A172 (cell line): ENCODE measurements at places on chromosomes 3 and 15. TPM values are rescaled to one million over a fixed set of nuclear protein-coding genes. Genes with fewer than 3 reads are reported as not detected.

DNA sequence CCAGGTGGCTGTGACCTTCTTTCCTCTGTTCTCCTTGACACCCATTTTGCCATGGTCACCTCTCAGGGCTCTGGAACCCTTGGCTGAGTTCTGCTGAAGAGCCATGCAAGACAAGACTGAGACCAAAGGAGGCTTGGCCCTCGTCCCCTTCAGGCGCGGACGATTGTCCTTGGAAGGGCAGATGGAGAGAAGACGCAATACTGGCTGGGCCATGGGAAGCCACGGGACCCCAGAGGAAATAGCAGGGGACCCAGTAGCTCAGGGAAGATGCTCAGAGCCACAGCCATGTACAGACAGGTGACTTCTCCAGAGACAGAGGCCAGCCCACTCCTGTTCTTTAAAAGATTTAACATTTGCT, 125.6 kb downstream of the SMAD6 start:
- no peak for DNase-seq

DNA sequence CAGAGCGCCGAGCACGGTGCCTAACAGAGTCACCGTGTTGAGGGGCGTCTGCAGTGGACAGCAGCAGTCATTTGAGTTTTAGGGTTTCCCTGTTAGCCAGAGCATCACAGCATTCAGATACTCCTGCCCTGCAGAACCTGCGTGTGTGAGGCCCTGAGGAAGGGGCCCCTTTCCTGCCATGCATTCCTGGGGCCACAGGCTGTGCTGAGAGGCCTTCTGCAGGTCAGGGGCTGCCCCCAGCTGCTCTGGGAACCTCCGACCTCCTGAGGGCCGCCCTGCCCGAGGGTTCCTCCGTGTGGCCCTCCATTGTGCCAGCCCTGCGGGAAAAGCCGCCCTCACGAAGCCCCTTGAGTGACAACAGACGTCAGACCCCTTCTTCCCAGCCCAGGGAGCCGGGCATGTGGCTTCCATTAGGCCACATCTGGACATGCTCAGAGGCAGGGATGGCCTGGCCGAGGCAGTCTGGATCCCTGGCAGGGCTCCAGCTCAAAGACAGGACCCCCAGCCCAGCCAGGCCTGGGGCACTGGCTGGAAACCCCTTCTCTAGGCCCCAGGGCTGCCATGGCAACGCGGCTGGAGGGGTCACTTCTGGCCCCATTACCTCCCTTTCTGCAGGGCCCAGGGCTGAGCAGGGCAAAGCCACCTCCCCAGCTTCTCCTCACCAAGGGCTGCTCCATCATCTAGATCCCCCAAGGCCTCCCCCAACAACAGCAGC, 25.3 kb downstream of the FBLN2 start:
- DNase-seq = no peak

DNA sequence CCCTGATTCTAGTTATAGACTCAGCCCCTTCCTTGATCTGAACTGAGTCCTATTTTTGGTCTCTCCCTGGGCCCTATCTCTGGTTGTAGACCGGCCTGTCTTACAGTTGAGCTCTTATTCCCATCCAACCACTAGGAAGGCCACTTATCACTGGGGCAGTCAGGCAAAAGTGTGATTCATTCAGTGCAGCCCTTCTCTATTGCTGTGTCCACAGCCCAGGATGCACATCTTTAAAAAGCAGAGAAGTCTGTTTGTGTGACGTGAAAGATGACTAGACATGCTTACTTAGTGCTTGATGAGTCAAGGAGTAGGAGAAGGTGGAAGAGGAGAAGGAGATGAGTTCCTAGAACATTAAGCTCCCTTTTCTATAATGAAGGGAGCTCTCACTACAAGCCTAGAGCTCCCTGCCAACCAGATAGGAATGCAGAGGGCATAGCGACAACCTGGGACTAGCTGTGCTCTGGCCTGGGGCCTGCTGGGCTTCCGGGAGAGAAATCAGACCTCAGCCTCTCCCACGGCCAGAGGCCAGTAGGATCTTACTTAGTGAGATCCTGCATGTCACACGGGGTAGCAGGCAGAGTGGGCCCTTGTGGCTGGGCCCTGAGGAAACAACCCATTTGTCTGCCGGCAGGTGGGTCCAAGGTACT, 25.7 kb downstream of the INSYN1 start:
- DNase-seq = peak; percentile 66

DNA sequence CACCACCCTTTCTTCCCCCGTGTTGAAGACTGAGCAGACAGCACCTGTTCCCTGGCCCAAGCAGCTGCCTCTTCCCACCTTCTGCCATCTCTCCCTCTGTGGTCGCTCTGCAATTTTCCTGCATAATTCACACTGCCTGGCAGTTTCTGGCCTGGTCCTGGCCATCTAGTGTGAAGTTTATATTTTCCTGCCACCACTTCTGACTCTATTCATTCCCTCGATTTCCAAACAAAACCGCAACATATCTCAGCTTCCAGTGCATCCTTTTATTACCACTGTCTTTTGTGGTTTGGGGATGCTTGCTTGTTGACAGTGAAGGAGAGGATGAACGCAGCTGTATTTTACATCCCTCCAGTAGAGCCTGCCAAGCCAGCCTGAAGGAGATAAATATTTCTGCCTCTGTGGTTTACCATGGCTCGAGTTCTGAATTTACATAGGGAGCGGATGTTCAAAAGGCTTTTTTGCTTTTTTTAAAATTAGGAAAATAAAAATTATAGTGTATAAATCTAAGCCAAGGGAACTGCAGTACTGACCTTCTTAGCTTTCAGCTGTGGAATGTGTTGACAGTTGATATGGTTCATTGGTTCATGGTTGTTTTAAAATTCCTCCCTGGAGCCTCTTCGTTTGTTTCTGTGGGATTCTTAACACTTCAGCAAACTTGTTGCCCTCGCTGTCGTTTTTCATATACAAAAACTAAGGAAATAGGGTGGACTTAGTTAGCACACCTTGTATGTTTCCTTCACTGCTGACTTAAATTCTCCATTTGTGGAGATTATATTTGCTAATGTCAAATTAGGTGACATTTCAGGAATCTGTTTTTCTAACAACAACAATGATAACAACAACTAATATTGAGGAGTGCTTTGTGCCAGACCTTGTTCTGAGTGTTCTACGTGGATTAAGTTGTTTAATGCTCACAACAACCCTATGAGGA, 250.5 kb downstream of the ADAMTSL3 start:
- peak; percentile 74 for DNase-seq

- no peak for DNase-seq
Observed at GRCh38 chr3:190694335-190695001, 168.0 kb downstream of the GMNC start.

GRCh38 chr3:28207000-28207733, 34.3 kb upstream of the CMC1 start:
- DNase-seq = no peak

- DNase-seq = no peak
Observed at GRCh38 chr3:64398006-64398405, 172.7 kb upstream of the PRICKLE2 start.

- no peak for DNase-seq
Observed at GRCh38 chr3:177453451-177453844, 256.2 kb upstream of the TBL1XR1 start.

GRCh38 chr3:37887062-37887461, 25.4 kb downstream of the CTDSPL start:
- DNase-seq = no peak

Gene LRRC49
- total RNA-seq = 14.2 and 16.4 TPM in 2 replicates

Gene B3GALNT1
- 21.9 and 24.6 TPM in 2 replicates for total RNA-seq

Gene SPTBN5
- total RNA-seq = 0.16 and 0.22 TPM in 2 replicates

Gene NIT2
- 107 and 110 TPM in 2 replicates for total RNA-seq
